ENCODE measurements at places on chromosomes 2 and 18.

DNA sequence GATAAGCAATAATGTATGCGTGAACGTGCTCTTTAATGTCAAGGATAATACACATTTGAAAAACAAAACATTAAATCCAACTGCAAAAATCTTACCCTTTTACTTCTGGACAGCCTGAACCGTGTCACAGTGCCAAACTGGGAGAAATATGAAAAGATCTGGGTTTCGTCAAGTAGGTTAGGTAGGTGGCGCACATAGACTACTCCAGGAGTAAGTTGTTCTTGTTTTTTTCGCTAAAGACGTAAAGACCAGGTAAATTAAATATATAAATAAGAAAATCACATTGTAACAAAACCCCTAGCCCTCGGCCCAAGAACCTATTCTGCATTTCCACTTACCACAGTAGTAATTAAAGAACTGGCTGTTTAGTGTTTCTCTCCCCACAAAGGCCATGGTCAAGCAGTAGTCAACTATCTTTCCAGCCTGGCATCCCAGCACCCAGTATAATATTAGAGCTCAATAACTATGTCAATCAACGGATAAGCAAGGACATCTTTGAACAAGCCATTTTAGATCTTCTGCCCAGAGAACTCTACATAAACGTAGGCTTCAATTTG lies 1.1 kb downstream of the NIFK start:
- no peak for DNase-seq

DNA sequence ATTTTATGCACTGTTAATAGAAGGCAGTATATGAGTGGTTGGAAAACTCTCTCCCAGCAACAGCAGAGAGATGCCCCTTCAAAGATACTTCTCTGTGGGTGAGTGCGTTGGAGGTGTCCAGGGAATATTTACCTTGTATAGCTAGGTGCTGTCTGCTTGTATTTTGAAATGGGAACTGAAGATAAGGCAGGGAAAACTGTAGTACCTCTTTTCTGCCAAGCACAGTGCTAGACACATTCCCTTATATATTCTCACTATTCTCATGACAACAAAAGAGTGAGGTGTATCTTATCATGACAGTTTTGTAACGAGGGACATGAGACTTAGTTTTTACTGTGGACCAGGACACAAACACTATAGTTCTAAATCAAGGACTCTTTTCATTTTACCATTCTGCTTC lies 2.1 kb downstream of the TTC39C start:
- DNase-seq = no peak

DNA sequence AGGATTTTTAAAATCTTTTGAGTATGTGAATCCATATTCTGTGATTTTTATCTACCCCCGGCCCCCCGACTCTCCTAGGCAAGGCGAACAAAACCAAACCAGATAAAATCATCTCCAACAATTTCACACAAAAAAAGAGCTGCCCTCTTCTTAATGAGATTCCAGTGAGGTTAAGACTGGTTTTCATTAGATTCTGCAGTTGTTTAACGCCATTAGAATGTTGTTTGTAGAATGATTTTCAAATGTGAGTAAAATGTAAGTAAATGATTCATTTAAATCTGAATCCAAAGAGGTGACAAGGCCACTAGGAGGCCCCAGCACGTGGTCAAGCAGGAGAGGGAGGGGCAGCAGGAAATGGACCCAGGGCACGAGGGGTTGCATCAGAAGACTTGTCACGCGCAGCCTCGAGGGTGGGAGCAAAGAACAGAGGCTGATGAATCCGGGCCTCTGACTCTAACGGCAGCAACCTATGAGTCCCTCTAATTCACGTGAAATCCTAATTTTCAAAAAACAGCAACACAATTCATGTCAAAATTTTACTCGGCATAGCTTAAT lies 24.3 kb upstream of the KLHL29 start:
- DNase-seq = no peak

GRCh38 chr2:7083580-7084509 lies 166.6 kb downstream of the RNF144A start:
- peak; percentile 27 for DNase-seq

- DNase-seq = no peak
Measured at GRCh38 chr18:31268985-31269406, 49.0 kb upstream of the DSG1 start.

DNA sequence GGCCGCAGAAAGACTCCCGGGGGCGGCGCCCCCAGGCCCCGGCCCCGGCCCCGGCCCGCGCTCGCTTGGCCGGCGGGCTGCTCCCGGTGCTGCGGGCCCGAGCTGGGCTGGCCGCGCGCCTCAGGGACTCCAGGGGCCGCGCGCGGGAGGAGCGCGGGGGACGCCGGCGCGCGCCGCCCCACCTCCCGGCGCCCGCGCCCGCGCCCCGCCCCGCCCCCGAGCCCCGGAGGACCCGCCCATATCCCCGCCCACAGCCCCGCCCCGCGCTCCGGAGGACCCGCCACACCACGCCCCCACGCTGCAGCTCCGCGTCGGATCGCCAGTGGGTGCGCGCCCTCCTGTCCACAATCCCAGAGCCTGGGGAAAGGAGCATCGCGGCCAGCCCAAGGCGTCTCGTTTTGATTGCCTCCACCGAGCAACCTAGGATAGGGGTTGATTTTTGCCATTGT lies at the start of gene PARD6G:
TSS of gene PARD6G (minus strand) at position 122 of the 449 bp plus-strand sequence. CDS start 166 bp downstream, outside the sequence.
- DNase-seq = peak; percentile 96

DNA sequence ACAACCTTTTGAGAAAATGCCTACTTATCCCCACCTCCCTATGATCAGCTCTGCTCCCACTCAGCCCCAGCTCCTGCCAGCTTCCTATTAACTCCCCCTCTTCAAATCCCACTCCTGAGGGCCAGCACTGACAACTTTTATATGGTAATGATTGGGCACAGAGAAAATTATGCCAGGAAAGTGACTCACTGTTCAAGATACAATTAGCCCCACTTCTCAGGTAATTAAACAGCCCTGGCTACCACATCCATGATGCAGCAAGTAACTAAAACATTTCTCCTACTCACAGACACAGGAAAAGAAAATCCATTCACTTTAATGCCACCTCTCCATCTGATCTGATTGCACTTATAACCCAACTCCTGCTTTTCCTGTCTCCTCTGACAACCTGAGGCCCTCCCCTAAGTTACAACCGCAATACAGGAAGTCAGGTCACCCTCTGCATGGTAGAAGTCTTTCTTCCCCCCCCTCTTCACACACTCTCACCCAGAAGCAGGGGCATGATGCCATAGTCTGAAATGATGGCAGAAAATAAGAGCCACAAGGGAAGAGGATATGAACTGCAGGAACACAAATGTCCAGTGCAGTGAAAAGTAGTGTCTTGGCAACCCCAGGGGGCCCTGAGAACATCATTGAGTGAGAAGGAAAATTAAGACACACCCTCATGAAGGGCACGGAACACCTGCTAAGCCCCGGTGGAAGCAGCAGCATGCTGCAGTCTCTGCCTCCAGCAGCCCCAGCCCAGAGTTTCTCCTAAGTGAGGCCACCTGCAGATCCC lies 54.4 kb downstream of the STK39 start:
- DNase-seq = no peak

- DNase-seq = no peak
Measured at GRCh38 chr2:159564081-159564480, 52.3 kb downstream of the BAZ2B start.

- DNase-seq = no peak
Measured at GRCh38 chr2:168962636-168963035, 61.5 kb downstream of the G6PC2 start.

DNA sequence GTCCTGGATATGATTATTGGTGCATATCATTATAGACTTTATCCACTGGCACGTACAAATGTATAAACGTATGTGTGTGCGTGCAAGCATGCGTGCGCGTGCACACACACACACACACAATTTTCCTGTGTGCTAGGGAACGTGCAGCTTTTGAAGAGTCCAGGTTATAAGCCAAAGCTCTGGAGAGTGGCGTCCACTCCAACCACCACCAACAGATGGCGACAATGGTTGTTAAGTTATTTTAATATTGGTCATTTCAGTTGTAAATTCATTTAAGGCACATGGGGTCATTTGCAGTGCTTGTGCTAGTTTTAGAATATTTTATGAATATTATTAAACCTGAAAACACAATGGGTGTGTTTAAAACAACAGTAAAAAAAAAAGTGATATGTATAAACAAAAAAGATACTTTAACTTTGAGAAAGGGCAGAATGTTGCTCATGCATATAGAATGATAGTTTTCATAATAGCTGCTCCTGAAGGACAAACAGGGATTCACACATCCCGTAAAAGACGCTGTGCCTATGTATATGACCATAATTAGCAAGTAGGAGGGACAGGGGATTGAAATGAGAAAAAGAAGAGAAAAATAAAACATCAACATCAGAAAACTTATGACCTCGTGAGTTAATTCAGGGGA lies 124.2 kb upstream of the ITGB6 start:
- DNase-seq = peak; percentile 30

DNA sequence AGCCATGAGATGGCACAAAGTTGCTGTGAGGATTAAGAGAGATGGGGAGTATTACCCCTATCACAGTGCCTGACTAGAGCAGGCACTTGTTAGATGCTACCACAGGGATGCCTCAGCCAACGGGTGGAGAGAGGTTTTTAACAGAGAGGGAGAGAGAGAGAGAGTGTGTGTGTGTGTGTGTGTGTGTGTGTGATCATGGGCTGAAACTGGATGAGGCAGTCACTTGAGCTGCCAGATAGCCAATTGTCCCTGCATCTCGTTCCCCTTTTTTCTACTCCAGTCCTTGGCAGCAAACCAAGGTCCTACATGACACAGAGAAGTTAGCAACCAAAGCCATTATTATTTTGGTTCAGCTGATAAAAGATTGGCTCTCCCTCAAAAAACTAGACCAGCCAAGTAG lies 3.0 kb downstream of the CD8A start:
- DNase-seq = no peak

DNA sequence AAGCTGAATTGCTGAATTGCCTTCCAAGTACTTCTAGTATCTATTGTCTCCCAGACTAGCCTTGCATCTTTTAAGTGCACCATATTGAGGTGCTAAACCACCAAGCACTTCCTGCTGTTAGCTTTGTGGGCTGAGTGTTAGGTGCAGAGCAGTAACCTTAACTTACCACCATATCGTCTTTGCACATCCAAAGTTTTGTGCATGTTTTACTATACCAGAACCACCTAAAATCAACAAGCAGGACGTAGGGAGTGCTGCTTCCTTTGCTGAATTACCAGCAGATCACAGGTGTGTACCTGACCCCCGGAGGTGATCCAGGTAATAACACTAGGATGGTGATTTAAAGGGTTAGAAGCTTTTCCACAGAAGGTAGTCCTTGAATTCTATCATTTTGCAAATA lies 359.9 kb upstream of the HNRNPA3 start:
- peak; percentile 8 for DNase-seq
